Activated CD4-positive, alpha-beta T cell treated with anti-CD3 and anti-CD28 coated beads for 24 hours (primary cell): ENCODE measurements at places on chromosomes 4 and X.

GRCh38 chr4:78645853-78646757 lies 94.5 kb downstream of the ANXA3 start:
- DNase-seq = no peak

DNA sequence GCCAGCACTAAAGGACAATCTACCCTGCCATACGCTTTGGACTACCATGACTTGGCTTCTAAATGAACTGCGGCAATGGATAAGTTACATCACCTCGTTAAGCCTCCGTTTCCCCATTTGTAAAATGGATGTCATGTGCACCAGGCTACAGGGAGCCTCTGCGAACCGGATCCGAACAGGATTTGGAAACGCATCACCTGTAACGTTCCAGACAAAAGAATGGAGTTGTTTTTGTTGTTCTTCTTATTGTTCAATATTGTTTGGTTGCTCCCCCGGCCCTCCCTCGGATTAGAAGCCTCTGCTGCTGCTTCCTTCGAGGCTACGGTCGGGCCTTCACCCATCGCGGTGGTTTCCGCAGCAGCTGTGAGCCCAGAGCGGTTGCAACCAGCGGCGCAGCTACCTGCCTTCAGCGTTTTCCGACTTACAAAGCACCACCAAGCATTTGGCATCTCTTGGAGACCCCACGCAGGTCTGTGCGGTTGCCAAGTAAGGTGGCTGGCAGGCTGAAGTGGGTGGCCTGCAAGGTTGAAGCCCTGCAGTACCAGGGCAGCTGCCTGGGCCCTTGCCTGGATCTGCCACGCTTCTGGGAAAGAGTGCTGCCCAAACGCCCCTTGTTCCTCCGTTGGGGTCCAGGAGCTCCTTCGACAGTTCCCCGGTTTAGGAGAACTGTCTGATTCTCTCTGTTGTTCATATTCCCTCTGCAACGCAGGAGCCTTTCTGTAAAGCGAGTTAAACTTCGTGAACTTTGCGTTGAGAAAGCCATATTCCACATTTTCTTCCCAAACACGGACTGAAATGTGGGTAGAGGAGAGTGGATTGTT lies 7.1 kb downstream of the NKX3-2 start:
- DNase-seq = no peak

- DNase-seq = no peak
Observed at GRCh38 chr4:41365681-41366080, 109.0 kb downstream of the UCHL1 start.

DNA sequence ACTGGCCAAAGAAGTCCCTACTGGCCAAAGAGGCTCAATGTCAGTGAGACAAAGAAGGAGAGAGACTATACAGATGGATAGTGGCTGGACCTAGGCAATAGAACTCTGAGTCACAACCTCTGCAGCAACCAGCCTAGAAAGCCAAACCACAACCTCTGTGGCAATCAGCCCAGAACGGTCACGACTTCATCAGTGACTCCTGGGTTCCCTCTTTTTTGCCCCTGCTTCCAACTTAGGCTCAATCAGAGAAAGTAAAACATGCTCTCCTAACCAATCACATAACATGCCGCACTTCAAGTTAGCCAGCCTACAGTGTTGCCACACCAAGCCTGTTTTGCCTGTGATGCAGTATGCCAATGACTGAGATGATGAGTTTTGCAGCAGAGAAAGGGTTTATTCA lies 203.4 kb downstream of the ANAPC10 start:
- DNase-seq = no peak

DNA sequence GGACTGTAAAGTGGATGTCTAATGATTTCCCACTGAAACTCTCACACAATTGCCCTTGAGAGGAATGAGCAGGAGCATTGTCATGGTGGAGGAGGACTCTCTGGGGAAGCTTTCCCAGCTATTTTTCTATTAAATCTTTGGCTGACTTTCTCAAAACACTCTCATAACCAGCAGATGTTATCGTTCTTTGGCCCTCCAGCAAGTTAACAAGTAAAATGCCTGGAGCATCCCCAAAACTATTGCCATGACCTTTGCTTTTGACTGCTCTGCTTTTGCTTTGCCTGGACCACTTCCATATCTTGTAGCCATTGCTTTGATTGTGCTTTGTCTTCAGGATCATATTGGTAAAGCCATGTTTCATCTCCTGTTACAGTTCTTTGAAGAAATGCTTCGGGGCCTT lies 120.2 kb upstream of the PDE5A start:
- DNase-seq = no peak

DNA sequence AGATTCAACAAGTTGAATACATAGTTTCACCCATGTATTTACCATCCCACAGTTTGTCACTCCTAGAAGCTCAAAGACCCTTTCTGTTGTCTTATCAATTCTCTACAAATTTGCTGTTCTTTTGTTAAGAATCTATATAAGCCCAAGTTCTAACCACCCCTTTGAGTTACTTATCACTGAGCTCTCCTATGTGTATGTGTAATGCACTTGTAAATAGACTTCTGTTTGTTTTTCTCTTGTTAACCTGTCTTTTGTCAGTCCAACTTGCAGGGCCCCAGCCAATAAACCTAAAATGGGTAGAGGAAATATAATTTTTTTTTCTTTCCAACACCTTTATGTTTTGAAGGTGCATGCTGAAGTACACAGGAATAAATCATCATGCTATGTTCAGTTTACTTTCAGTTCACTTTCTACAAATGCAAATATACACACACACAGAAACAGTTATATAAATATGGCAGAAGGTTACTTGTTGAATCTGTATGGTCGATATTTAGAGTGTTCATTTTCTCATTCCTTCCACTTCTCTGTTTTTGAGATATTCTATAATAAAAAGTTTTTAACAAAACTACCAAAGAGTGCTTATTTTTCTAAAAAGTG lies 22.3 kb upstream of the CLOCK start:
- DNase-seq = no peak
